Occipital lobe (tissue), 3 donors: ENCODE measurements at places on chromosomes 16 and 17. TPM values are rescaled to one million over a fixed set of nuclear protein-coding genes. Genes with fewer than 3 reads are reported as not detected.

Gene ZNF276
- total RNA-seq, result 14.2 TPM

Gene DLX4
- not detected for total RNA-seq

Gene FOXF1
- 0.47 TPM for total RNA-seq

Gene MEFV
- total RNA-seq, result 0.47 TPM

Gene RPH3AL
- total RNA-seq, result 1.1 TPM

Gene ABCC12
- total RNA-seq, result 1.2 TPM

Gene TCAP
- total RNA-seq, result 0.47 TPM

Gene SPAG7
- 21.1 TPM for total RNA-seq

- DNase-seq, result no peak
These were observed 9.2 kb downstream of the NETO2 start for GRCh38 chr16:47134550-47134949.

GRCh38 chr17:16929757-16930520, 42.0 kb downstream of the TNFRSF13B start:
- DNase-seq, result no peak

DNA sequence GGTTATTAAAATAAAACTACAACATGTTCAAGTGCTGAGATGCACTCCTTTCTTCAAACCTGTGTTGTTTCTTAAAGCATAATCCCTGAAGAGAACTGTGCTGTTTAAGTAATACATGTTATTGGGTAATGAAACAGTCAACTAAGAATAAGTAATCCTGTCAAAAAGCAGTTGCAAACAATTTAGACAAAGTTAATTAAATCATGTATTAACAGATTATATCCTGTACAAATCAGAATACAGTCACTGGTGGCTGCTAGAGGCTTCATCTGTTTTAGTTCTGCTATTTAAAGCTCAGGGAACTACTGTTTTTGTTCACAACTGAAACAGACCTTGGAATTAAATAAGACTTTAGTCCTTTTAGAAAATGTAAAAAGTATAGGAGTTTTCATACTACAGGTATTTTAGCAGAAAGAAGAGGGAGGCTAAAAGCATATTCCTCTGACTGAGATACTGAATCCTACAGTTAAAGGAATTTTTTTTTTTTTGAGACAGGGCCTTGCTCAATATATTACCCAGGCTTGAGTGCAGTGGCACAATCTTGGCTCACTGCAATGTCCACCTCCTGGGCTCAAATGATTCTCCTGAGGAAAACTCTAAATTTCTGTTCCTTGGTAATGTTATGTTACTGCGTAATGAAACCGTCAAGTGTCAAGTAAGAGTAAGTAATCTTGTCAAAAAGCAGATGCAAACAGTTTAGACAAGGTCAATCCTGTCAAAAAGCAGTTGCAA, 27.3 kb upstream of the ITGA2B start:
- no peak for DNase-seq

GRCh38 chr17:75319904-75320691, 30.9 kb upstream of the SLC25A19 start:
- no peak for DNase-seq

DNA sequence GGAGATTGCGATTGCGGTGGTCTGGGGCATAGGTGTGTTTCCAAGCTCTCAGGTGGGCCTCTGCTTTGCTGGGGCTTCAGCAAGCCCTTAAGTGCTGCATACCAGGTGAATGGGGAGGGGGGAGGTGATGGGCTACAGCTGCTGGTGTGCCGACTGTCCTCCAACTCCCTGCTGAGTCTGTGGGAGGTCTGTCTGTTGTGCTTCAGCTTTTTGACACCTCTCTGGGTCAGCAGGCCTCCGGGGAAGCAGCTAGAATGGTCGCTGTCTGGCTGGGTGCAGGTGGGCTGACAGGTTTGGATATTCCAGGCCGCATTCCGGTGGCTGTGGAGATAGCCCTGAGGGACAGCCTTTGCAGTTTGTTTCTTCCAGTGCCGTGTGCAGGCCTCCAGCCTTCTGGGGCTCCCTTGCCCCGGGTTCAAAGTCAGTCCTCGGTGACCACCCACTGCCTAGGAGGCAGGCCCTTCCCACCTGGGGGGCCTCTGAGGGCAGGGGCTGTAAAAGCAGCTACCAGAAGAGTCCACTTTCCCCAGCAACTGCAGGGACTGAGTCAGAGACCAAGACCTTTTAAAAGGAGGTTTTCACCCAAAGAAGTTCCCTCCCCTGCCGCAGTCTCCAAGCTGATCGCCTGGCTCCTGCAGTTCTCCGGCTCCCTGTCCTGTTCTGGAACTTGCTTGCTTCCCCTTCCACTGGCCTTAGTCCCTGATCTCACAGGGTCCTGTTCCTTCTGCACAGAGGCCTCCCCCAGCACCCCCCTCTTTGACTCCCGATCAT, 2.0 kb upstream of the TTYH2 start:
- no peak for DNase-seq

DNA sequence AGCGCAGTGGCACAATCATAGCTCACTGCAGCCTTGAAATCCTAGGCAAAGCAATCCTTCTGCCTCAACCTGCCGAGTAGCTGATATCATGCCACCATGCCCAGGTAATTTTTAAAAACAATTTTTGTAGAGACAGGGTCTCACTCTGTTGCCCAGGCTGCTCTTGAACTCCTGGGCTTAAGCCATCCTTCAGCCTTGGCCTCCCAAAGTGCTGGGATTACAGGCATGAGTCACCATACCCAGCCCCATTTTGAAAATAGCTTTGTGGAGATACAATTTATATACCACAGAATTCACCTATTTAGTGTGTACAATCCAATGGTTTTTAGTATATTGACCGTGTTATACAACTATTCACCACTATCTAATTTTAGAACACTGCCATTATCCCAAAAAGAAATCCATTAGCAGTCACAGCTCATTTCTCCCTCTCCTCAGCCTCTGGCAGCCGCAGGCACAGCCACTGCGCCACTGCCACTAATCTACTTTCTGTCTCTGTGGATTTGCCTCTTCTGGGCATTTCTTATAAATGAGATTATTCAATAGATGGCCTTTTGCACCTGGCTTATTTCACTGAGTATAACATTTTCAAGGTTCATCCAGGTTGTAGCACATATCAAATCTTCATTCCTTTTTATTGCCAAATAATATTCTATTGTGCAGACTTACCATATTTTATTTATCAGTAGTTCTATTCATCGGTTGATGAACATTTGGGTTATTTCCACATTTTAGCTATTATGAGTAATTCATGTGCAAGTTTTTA, 6.5 kb downstream of the RNF157 start:
- no peak for DNase-seq

DNA sequence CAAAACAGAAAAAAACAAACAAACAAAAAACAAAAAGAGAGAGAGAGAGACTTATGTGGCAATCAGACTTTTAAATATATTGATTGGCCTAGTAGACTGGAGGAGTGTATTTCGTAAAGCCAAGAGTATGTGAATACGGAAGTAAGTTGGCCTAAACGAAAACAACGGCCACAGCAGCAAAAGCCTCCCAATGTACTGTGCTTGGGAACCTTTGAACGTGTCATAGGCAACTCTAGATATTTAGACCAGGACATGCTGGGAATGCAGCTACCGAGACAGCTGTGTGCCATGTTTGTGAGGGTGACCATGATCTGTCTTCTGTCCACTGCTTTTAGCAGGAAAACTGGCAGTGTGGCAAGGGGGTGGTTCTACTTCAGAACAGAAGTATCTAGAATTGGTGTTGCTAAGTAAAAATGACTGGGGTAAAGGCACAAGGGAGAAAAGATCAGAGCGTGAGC, 7.4 kb downstream of the MAF start:
- DNase-seq, result no peak

GRCh38 chr16:30748634-30749445, 615 bp downstream of the PHKG2 start:
- DNase-seq, result no peak

DNA sequence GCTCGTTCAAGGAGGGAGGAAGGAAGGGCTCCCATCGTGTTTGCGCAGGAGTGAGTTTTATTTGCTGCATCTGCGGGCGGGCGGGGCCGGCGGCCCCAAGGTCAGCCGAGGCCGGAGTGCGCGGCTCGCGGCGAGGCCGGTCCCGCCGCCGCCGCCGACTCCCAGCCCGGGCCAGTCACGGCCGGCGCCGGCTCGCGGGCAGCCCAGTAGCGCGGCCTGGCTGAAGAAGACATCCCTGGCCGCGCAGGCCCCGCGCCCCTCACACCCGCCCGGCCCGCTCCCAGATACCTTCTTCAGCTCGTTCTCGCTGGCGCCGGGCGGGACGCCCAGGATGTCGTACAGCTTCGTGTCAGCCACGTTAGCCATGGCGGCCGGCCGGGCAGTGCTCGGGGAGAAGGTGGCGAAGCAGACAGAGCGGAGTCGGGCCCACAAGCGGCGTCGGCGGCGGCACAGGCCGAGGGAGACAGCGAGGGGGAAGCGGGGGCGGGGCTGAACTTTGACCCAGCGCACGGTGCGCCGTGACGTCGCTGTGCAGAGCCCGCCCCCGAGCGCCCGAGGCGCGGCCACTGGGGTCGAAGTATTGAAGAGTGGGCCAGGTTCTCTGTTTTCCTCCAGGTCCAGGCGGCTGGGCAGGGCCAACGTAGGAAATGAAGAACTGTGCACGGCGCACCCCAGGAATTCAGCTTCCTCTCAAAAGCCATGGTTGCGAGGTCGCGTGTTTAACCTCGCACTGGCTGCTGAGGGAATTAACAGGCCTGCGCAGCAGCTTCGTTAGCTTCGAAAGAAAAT, at the start of gene DNAJA2:
Gene DNAJA2, minus strand, starts transcription at position 468 of the 789 bp plus-strand sequence. Its CDS starts 102 bp downstream, at position 366.
- DNase-seq, result peak; percentile 84

GRCh38 chr17:64741038-64741641, 79.0 kb upstream of the SMURF2 start:
- DNase-seq, result no peak

DNA sequence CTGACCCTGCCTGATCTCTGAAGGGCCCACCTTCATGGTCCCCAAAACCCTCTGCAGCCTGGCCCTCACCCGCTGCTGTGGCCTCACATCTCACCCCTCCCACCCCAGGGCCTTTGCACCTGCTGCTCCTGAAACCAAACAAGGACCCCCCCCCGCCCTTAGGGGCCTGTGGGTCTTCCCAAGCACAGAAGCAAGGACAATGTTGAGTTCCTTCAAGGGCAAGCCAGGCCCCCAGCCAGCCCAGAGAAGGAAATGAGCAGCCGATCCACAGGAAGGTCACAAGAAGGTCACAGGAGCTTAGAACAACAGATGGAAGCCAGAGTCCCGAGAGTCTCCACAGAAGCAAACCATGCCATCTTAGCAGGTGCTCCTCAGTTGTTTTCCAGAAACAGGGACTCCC, 493 bp upstream of the PDE6G start:
- no peak for DNase-seq

DNA sequence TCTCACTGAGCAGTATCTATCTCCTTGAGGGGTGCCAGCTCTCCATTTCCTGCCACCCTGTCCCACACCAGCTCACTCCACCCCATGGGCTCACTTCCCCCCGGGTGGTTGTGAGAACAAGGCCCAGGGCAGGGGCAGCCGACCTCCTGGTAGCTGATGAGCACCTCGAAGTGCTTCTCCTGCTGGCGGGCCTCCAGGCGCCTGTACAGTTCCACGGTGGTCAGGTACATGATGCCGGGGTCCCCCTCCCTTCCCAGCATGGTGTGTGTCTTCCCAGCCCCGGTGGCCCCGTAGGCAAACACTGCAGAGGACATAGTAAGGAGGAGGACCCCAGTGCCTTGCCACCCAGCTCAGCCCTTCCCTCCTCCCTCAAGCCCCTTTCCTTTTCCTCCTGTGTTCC, 12.5 kb downstream of the KIF18B start:
- DNase-seq, result no peak

GRCh38 chr16:16868727-16869126, 489.8 kb downstream of the NPIPA7 start:
- no peak for DNase-seq

- no peak for DNase-seq
These were observed 31.4 kb downstream of the ASGR1 start for GRCh38 chr17:7147772-7148171.

DNA sequence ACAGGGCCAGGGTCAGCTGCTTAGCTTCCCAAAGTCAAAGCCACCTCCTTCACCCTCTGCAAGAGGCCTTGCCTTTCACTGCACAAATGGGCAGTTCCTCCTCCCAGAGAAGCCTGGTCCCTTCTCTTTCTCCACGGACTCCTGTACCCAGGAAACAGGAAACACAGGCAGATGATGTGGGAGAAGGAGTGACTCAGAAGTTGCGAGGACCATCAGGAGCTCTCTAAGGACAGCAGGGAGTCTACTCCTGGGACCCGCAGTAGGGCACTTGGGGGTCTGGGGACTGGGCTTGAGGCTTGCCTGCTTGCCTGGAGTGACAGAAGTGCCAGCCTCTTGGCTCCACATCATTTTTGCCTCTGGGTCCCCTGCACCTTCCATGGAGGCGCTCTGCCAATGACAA, 47.4 kb upstream of the KSR1 start:
- no peak for DNase-seq

- no peak for DNase-seq
These were observed 186.5 kb downstream of the STX8 start for GRCh38 chr17:9389111-9389527.

GRCh38 chr17:12789075-12789480, 220 bp upstream of the ARHGAP44 start:
- no peak for DNase-seq

- DNase-seq, result no peak
These were observed 119.6 kb upstream of the PMFBP1 start for GRCh38 chr16:72291531-72291981.

- DNase-seq, result no peak
These were observed 23.0 kb downstream of the CARHSP1 start for GRCh38 chr16:8845699-8846298.

- DNase-seq, result no peak
These were observed 13.5 kb downstream of the FASN start for GRCh38 chr17:82084373-82085030.

GRCh38 chr17:41785859-41786226, 668 bp downstream of the JUP start:
- no peak for DNase-seq

DNA sequence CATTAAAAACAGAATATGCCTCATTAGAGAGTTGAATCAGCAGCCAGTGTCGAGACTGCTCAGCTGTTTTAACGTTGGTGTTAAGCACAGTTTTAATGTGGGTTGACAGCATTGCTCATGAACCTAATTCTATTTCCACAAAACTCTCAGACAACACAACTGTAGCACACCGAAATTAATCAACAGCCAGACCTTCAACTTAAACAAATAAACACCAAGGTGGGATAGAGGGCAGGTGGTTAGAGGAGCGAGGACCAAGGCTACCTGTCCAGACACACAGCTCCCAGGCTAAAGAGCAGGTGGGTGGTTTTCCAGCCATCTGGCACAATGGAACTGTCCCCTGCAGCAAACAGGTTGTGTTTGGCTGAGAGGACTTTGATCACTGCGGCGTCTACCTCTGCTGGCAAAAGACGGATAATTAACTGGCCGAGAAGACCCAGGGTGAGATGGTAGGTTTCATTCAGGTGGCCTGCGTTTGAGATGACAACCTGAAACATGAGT, 69.6 kb upstream of the ATP2A3 start:
- no peak for DNase-seq

GRCh38 chr16:49168126-49168525, 113.5 kb downstream of the CBLN1 start:
- DNase-seq, result no peak

- DNase-seq, result no peak
These were observed 5.9 kb downstream of the ZDHHC7 start for GRCh38 chr16:85005285-85006069.
